Esophagus (tissue), 2 donors: ENCODE measurements at places on chromosomes 12 and 14. TPM values are rescaled to one million over a fixed set of nuclear protein-coding genes. Genes with fewer than 3 reads are reported as not detected.

The ADAM21 gene
- polyA plus RNA-seq: 0.01 TPM

The PLCZ1 gene
- not detected for polyA plus RNA-seq

The RPL36AL gene
- polyA plus RNA-seq: 405 TPM

The MYO1H gene
- 0.86 TPM for polyA plus RNA-seq

The HOXC12 gene
- polyA plus RNA-seq: not detected

The TSHR gene
- polyA plus RNA-seq: not detected

The RBM23 gene
- polyA plus RNA-seq: 35.8 TPM

The C14orf39 gene
- polyA plus RNA-seq: not detected

The PRIMA1 gene
- 1.7 TPM for polyA plus RNA-seq

The CCDC177 gene
- polyA plus RNA-seq: 0.04 TPM

The VRTN gene
- polyA plus RNA-seq: not detected

The KIF5A gene
- polyA plus RNA-seq: 0.24 TPM

The NRXN3 gene
- 1.7 TPM for polyA plus RNA-seq

The GZMB gene
- 3.0 TPM for polyA plus RNA-seq

The CLEC4E gene
- polyA plus RNA-seq: 0.37 TPM

The ENDOU gene
- polyA plus RNA-seq: 101 TPM

The NAB2 gene
- polyA plus RNA-seq: 11.6 TPM

The AKAP5 gene
- polyA plus RNA-seq: 0.04 TPM

The PLEKHD1 gene
- 0.05 TPM for polyA plus RNA-seq

The TTC6 gene
- polyA plus RNA-seq: 0.27 TPM

The KRT73 gene
- polyA plus RNA-seq: not detected

The RERG gene
- 2.3 TPM for polyA plus RNA-seq

The PTPRO gene
- 0.14 TPM for polyA plus RNA-seq

The PDZRN4 gene
- 1.8 TPM for polyA plus RNA-seq

The TSPAN9 gene
- polyA plus RNA-seq: 8.2 TPM

The CLEC2A gene
- polyA plus RNA-seq: not detected

The THTPA gene
- polyA plus RNA-seq: 7.8 TPM

The TAS2R30 gene
- polyA plus RNA-seq: not detected

The DCAF5 gene
- 26.9 TPM for polyA plus RNA-seq

The CRACR2A gene
- polyA plus RNA-seq: 0.38 TPM

The MMP17 gene
- polyA plus RNA-seq: 2.0 TPM

The CFAP73 gene
- 0.73 TPM for polyA plus RNA-seq

The SDSL gene
- 1.3 TPM for polyA plus RNA-seq
